Lung (tissue), 17 donors: ENCODE measurements at places on chromosomes 13 and 19. TPM values are rescaled to one million over a fixed set of nuclear protein-coding genes. Genes with fewer than 3 reads are reported as not detected.

GRCh38 chr13:22717036-22717435, 463.7 kb upstream of the SGCG start:
- no peaks in the 10 kb centered on the region for H3K27me3 ChIP-seq
- H3K4me1 ChIP-seq: no peaks in the 10 kb centered on the region
- no peak overlapping the region for H3K27ac ChIP-seq
- no peaks in the 10 kb centered on the region for H3K36me3 ChIP-seq
- H3K4me3 ChIP-seq: no peak overlapping the region

DNA sequence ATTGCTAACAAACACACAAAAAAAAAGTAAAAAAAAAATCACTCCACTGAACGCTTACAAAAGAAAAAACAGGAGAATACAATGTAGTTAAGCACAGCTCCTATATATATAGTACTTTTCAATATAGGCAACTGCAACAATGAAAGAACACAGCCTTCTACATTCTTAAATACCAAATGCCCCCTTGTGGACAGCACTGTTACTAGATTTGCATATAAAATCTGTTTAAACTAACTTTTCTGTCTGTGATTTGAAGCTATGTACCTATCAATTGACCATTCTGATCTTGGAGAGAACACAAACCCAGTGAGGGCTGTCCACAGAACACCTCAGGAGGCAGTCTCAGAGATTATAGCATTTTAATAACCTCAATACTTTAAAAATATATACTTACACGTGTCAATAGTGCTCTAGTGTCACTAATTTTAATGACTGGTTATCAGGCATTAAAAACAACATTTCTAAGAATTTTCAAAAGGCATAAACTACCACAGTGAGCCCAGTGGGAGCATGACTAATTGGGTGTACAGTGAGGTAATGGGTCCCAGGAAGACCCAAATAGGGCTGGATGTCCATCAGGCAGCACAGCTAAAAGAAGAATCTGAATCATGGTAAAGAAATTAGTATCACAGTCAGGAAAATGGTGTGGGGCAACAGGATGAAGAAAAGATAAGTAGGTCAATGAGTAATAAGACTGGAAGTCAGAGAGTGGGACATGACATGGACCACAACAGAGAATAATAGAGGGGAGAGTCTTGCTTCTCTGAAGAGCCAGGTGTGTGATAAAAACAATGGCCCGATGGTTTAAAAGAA, 22.2 kb downstream of the CCDC169 start:
- no peak for DNase-seq
- H3K4me1 ChIP-seq: no peaks in the 10 kb centered on the region
- no peaks in the 10 kb centered on the region for H3K27me3 ChIP-seq
- no peak overlapping the region for H3K27ac ChIP-seq
- H3K4me3 ChIP-seq: no peak overlapping the region

DNA sequence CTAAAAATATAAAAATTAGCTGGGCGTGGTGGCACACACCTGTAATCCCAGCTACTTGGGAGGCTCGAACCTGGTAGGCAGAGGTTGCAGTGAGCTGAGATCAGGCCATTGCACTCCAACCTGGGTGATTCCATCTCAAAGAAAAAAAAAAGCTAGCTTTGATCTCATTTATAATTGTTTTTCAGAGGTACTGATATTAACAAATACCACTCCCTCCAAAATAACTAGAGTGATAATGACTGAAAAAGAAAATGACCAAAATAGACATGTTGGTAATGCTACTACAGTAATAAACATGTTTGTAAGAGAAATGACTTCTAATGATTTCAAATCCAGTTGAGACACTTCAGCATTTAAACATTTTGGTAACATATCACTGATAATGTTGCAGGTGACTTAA, 13.0 kb downstream of the PDCD5 start:
- H3K36me3 ChIP-seq: peaks cover 23% of the 10 kb centered on the region
- no peaks in the 10 kb centered on the region for H3K27me3 ChIP-seq
- no peak overlapping the region for H3K4me3 ChIP-seq
- no peaks in the 10 kb centered on the region for H3K4me1 ChIP-seq
- DNase-seq: no peak
- H3K27ac ChIP-seq: no peak overlapping the region

DNA sequence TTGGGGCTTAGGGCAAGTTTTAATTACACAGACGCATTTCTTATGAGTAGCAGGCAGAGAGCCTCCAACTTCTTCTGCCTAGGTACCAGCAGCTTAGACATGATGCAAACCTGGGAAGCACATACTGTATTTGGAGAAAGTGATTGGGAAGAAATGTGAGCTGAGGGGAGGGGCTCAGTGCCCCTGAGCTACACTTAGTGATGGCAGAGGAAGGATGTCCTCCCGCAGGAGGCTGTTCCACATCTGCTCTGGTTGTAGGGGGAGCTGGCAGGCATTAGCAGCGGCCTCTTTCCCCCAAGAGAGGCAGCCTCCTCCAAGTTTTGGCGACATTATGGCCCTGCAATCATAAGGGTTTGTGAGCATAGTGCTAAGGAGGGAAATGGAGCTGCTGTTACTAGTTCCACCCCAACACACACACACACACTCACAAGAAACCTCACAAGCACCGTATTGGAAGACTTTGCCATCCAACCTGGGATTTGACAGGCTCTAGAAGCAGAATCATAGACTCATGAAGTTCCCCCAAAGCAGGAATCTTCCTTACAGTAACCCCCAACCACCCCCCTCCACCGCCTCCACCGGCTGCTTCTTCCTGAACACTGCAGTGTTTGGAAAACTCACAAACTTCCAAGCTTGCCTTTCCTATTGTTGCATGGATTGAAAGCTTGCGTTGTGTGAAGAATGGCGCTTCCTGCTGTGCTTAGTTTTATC, 3.3 kb downstream of the ALOX5AP start:
- H3K27ac ChIP-seq: no peak overlapping the region
- no peak for DNase-seq
- no peaks in the 10 kb centered on the region for H3K36me3 ChIP-seq
- H3K27me3 ChIP-seq: no peaks in the 10 kb centered on the region
- peaks cover 14% of the 10 kb centered on the region for H3K4me1 ChIP-seq

DNA sequence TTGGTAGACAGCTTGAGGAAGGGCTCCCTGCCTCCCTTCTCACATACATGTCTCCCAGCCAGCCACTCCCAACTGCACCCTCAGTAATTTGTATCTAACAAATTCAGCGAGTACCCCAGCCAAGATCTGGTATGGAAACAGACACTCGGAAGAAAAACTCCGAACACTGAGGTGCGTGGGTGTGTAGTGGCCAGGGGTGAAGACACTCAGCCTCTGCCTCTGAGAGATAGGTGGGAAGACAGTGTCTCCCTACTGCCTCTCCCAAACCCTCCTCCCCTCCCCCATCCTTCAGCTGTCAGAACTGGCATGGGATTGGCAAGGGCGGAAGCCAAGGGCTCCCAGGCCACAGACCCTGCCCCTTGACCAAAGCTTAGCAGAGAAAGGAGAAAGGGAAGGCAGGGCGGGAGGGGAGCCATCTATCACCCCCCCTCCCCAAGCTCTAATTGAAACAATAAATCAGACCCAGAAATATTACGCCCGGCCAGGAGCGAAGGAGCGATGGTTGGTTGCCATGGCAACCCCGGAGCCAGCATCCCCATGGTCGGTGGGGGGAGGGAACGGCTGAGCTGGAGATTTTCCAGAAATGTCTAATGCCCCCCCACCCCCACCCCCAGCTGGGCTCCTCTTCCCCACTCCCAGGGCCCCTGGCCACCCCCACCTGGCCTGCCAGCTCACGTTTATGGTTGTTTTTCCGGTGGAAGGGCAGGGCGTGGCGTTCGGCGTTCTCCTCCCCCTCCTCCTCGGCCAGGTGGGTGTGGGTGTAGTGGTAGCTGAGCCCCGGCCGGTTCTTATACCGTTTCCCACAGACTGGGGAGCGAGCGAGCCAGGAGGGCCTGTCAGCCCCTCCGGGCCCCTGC, 7.0 kb downstream of the DPF1 start:
- H3K4me1 ChIP-seq: no peaks in the 10 kb centered on the region
- no peak overlapping the region for H3K27ac ChIP-seq
- no peaks in the 10 kb centered on the region for H3K36me3 ChIP-seq
- H3K4me3 ChIP-seq: no peak overlapping the region
- DNase-seq: no peak

DNA sequence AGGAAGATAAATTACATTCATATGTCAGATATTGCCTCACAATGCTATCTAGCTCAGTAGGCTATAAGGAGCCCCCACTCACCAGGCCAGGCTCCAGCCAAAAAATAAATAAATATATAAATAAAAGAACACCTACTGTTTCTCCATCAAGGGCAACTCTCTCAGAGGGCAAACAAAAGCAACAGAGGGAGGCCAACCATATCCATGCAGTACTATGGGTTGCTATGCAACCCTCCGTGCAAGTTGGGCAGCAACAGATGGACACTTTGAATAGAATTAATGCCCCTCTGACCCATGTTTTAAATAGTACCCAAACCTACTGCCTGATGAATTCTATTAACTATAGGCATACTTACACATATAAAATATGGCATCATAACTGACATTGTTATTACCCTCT, 279.8 kb upstream of the EDNRB start:
- H3K4me1 ChIP-seq: no peaks in the 10 kb centered on the region
- H3K27me3 ChIP-seq: no peaks in the 10 kb centered on the region
- no peak overlapping the region for H3K4me3 ChIP-seq
- no peak overlapping the region for H3K27ac ChIP-seq
- no peak for DNase-seq

GRCh38 chr13:113981194-113981605, 7.3 kb upstream of the C13orf46 start:
- H3K36me3 ChIP-seq: peaks cover 16% of the 10 kb centered on the region
- no peak for DNase-seq
- H3K27ac ChIP-seq: no peak overlapping the region
- H3K4me3 ChIP-seq: no peak overlapping the region
- no peaks in the 10 kb centered on the region for H3K27me3 ChIP-seq
- H3K4me1 ChIP-seq: no peaks in the 10 kb centered on the region

- no peaks in the 10 kb centered on the region for H3K27me3 ChIP-seq
- no peak overlapping the region for H3K4me3 ChIP-seq
- H3K4me1 ChIP-seq: no peaks in the 10 kb centered on the region
- no peak overlapping the region for H3K27ac ChIP-seq
- H3K36me3 ChIP-seq: no peaks in the 10 kb centered on the region
- DNase-seq: no peak
These were observed 12.9 kb upstream of the IGSF23 start for GRCh38 chr19:44600466-44600865.

DNA sequence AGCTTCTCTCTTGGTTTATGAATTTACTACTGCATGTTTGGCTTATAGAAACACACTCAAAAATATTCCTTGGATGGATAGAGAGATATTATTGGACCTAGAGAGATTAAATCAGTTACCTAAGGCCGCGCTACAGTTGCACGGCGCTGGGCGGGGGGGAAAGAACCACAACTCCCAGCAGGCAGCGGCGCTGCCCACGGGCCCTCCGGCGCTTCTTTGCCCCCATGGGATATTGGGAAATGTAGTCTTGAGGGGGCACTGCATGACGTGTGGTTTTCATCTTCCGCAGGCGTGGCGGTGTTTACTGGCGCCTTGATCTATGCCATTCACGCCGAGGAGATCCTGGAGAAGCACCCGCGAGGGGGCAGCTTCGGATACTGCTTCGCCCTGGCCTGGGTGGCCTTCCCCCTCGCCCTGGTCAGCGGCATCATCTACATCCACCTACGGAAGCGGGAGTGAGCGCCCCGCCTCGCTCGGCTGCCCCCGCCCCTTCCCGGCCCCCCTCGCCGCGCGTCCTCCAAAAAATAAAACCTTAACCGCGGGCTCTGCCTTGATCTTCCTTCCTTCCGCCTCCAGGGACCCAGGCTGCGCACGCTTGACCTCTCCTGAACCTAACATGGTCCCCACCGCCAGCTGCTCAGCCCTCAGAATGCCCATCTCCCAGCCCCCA, 4.8 kb downstream of the EMP3 start:
- peaks cover 18% of the 10 kb centered on the region for H3K36me3 ChIP-seq
- peaks cover 2% of the 10 kb centered on the region for H3K4me1 ChIP-seq
- peak overlapping the region; percentile 70 for H3K27ac ChIP-seq
- H3K4me3 ChIP-seq: peak overlapping the region; percentile 45
- H3K27me3 ChIP-seq: no peaks in the 10 kb centered on the region

DNA sequence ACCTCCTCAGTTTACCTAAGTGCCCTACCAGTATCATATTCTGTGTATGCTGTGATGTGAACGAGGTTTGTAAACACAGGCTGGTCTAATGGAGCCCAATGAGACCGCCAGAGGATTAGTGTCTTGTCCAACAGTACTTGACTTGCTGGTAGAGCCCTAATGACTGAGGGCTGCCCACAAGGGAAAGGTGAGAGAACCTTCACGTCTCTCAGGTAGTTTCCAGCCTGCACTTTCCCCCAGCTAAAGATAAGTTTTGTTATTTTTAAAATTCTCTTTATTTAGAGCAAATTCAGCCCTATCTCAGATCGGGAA, 498 bp upstream of the RBM26 start:
- peaks cover 12% of the 10 kb centered on the region for H3K4me1 ChIP-seq
- no peaks in the 10 kb centered on the region for H3K27me3 ChIP-seq
- peak overlapping the region; percentile 95 for H3K4me3 ChIP-seq
- no peak for DNase-seq
- no peaks in the 10 kb centered on the region for H3K36me3 ChIP-seq

DNA sequence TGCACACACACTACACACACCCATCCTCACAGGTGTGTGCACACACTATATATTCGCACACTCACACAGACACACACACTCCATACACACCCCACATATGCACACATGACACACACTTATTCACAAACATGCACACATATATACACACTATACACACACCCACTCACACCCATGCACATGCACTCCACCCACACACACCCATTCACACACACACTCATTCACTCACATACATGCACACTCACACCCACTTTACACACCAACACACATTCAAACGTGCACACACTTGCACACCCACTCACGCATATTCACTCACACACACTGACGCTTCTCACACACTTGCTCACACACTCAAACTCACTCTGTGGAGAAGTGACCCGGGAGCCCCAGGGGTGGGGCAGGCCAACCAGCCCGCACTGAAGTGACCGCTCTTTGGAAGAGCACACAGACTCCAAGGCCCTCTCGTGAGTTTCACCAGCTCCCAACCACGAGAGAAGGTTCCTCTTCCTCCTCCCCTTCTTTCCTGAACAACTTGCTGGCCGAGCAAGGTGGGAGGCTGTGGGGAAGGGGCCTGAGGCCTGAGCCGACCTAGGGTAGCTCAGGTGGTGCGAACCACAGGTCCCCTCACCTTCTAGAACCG, 86.1 kb upstream of the TM9SF2 start:
- no peaks in the 10 kb centered on the region for H3K4me1 ChIP-seq
- H3K27me3 ChIP-seq: no peaks in the 10 kb centered on the region
- no peaks in the 10 kb centered on the region for H3K36me3 ChIP-seq
- no peak overlapping the region for H3K27ac ChIP-seq

DNA sequence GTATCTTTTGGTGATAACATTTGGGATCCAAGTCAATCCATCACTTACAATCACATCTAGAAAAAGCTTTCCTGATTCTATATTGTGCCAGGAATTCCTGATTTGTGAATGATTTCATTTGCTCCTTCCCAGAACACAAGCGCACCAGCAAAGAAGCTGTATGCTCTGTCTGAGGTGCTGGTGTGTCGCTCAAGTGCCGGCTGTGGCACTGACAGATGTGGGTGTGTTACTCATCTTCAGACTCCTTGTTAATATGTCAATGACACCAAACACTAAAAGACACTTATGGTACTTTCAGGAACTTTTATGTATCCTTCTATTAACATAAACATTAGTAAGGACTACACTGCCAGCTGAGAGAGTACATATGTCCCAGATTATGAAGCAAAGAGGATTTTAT, 429.1 kb downstream of the ITGBL1 start:
- no peak for DNase-seq
- H3K4me3 ChIP-seq: no peak overlapping the region
- H3K36me3 ChIP-seq: no peaks in the 10 kb centered on the region
- no peaks in the 10 kb centered on the region for H3K4me1 ChIP-seq
- H3K27me3 ChIP-seq: no peaks in the 10 kb centered on the region

Gene LAIR1
- 123 TPM for total RNA-seq

Gene MIR17HG
- total RNA-seq: 5.7 TPM

Gene UNC13A
- total RNA-seq: 0.31 TPM

Gene TPGS1
- total RNA-seq: 12.2 TPM
